ENCODE measurements at places on chromosomes 13 and 19. TPM values are rescaled to one million over a fixed set of nuclear protein-coding genes. Genes with fewer than 3 reads are reported as not detected.

PDE4C gene
- total RNA-seq, result 0.09 TPM

TMEM150B gene
- total RNA-seq, result not detected

CEACAM8 gene
- total RNA-seq, result not detected

SMAD9 gene
- 1.8 TPM for total RNA-seq

CYP2A6 gene
- total RNA-seq, result not detected

CPT1C gene
- total RNA-seq, result 16.9 TPM

ANGPTL4 gene
- total RNA-seq, result 21.4 TPM

ATP8A2 gene
- total RNA-seq, result under 0.01 TPM

ANKRD24 gene
- total RNA-seq, result 0.38 TPM

CASP14 gene
- total RNA-seq, result not detected

KMT2B gene
- total RNA-seq, result 8.8 TPM

TSSK6 gene
- 0.45 TPM for total RNA-seq

OVOL3 gene
- not detected for total RNA-seq

LYPD5 gene
- 0.56 TPM for total RNA-seq

ZNF222 gene
- 5.6 TPM for total RNA-seq

ZNF555 gene
- 4.4 TPM for total RNA-seq

TRPM4 gene
- 17.3 TPM for total RNA-seq

FAM216B gene
- not detected for total RNA-seq

ZNF578 gene
- total RNA-seq, result 1.8 TPM

KLF1 gene
- total RNA-seq, result not detected

SHC2 gene
- 4.5 TPM for total RNA-seq

TMPRSS9 gene
- total RNA-seq, result not detected

OLFM2 gene
- total RNA-seq, result 2.4 TPM

LMTK3 gene
- under 0.01 TPM for total RNA-seq

ZNF565 gene
- total RNA-seq, result 4.2 TPM

KLHL1 gene
- total RNA-seq, result not detected

DIRAS1 gene
- total RNA-seq, result not detected

SYT3 gene
- total RNA-seq, result 0.18 TPM
